Breast epithelium (tissue), 4 donors: ENCODE measurements at places on chromosomes 6 and 20. TPM values are rescaled to one million over a fixed set of nuclear protein-coding genes. Genes with fewer than 3 reads are reported as not detected.

GOPC gene
- 25.6 TPM for total RNA-seq

DNA sequence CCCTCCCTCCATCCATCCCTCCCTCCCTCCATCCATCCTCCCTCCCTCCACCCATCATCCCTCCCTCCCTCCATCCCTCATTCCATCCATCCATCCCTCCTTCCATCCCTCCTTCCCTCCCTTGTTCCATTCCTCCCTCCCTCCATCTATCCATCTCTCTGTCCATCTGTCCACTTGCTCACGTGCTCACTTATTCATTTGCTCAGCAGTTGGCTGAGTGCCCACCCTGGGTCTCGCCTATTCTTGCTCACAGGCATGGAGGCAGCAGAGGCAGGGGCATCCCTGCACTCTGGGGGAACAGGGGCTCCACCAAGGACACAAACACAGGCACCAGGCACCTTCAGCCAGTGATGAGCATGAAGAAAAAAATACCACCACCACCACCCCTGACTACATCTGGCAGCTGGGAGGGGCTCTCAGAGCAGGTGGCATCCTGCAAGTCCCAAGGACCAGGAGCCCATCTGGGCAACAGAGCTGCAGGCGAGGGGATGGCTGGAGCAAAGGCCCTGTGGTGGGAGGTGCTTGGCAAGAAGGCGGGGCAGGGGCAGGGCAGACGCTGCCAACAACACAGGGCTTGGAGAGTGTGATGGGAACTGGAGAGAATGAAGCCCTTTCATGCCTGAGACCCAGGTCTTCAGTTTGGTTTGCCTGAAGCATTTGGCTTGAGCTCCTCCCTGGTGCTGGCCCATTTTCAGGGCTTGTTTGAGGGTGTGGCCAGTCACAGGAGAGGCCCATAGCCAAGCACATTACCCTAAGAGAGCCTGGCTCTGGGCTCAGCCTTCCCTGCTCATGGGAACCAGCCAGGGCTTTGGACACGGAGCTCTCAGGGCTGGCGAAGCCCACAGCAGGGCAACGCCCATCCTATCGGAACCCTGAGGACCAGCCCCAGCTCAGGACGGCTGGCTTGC lies 40.2 kb upstream of the MRGBP start:
- DNase-seq = no peak

- DNase-seq = no peak
These were observed 41.6 kb downstream of the PLAGL2 start for GRCh38 chr20:32165836-32166545.

CD83 gene
- 4.0 TPM for total RNA-seq

DNA sequence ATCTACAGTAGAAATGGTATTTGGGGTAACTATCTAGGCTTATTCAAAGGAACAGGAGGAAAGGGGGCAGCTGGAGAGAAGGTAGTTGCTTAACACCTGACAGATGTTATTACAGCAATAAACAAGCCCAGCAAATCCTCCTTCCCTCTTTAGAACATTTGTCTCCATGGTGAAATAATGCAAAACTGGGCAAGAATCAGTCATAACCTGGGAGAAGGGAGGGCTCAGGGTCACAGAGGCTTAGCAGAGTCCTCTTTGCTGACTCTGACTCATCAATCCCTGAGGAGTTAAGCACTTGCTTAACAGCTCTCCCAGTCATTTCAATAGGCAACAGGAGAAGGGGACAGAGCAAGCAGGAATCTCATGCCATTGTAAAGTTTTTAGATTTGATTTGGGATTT lies 230.3 kb downstream of the IBTK start:
- DNase-seq = no peak

GRCh38 chr20:61072398-61072797 lies 179.7 kb upstream of the CDH4 start:
- DNase-seq = no peak

DNA sequence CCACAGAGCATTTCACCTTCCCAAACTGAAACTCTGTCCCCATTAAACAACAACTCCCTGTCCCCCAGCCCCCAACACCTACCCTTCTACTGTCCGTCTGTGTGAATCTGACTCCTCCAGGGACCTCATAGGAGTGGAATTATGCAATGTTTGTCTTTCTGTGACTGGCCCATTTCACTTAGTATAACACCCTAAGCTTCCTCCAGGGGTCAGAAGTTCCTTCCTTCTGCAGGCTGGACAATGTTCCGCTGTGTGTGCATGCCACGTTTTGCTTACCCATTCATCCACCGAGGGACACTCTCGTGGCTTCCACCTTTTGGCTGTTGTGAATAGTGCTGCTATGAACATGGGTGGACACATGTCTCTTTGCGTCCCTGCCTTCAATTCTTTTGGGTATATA lies 37.6 kb upstream of the MPC1 start:
- no peak for DNase-seq

DNA sequence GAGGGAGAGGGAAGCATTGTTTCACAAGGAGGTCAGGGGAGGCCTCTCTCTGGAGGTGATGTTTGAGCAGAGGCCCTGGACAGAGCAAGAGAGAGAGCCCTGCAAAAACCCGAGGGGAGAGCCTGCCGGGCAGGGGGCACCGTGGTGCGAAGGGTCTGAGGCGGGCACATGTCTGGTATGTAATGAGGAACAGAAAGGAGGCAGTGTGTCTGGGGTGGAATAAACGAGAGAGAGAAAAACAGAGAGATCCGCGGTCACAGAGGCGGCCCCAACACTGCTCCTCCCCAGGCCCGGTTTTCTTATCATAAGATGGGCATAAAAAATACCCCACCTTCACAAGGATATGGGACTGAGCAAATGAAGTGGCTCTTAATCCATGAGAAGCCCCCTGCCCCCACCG lies 119.2 kb downstream of the PREX1 start:
- no peak for DNase-seq

DNA sequence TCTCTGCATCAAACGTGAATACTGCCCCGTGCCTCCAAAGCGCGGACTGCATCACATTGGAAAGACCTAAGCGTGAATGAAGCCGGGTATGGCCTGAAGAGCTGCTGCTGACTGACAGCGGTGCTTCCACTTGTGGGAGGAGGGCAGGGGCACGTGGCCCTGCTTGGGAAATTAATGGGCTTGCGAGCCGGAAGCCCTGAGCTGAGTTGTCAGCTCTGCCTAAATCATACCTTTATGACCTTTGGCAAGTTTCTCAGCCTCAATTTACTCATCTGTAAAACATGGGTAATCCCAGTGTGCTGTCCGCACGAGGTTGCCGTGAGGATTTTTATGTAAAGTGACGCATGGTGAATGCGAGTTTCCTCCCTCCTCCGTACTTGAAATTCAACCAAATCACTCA lies 67.0 kb upstream of the FOXQ1 start:
- no peak for DNase-seq

DNA sequence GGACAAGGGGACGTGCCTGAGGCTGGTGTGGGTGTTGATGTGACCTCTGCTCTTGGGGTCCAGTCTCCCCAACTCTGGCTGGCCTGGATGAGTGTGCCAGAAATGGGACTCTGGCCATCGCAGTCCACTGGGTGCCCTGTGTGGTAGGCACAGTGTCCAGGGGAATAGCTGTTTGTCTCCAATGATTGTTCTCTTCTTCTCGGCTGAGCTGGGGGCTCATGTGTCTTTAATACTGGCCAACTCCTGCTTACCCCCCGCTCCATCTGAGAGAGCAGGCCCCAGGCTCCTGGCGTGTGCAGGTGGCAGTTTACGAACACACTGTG lies 45.0 kb downstream of the RBM38 start:
- DNase-seq = no peak

FOXC1 gene
- total RNA-seq = 7.5 TPM

PSORS1C1 gene
- total RNA-seq = 2.0 TPM

PRL gene
- 0.29 TPM for total RNA-seq
